ENCODE measurements at places on chromosomes 1 and 21.

- DNase-seq, result no peak
Measured at GRCh38 chr1:38932571-38932970, 9.1 kb downstream of the RHBDL2 start.

GRCh38 chr21:18265944-18266343 is 21.3 kb downstream of the CHODL start:
- no peak for DNase-seq

- DNase-seq, result no peak
Measured at GRCh38 chr1:200888349-200888838, 6.3 kb upstream of the INAVA start.

GRCh38 chr1:220572416-220572815 is 44.5 kb downstream of the MARK1 start:
- DNase-seq, result no peak

DNA sequence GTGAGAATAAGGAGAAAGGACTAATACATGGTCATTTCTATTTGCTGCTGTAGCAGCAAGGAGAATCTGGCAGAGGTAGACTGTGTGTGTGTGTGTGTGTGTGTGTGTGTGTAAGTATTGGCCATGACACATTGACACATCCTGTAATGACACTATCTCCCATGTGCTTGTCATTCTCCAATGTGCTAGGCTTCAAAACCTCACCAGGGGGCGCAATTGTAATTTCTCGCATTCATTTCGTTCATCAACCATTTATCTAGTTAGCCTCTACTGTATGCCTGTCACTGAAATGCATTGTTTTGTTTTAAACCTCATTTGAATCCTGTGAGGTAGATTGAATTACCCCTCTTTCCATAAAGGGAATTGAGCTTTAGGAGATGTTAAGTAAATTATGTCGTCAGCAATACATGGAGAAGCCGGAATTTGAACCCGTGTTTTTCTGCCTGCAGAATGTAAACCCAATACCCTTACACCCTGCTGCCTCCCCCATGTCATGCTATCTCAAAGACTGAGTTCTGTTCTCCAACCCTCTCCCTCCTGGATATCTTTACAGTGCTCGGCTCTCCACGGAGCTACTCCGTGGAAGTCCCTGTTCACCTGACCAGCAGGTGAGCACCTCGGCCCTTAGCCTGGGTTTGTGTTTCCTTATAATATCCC is 100.8 kb downstream of the UCK2 start:
- no peak for DNase-seq

GRCh38 chr1:218616681-218617080 is 271.5 kb downstream of the TGFB2 start:
- DNase-seq, result no peak

- no peak for DNase-seq
Measured at GRCh38 chr21:16592381-16592780, 862.6 kb downstream of the USP25 start.

GRCh38 chr21:43034101-43034500 is 41.5 kb downstream of the CBS start:
- DNase-seq, result no peak

DNA sequence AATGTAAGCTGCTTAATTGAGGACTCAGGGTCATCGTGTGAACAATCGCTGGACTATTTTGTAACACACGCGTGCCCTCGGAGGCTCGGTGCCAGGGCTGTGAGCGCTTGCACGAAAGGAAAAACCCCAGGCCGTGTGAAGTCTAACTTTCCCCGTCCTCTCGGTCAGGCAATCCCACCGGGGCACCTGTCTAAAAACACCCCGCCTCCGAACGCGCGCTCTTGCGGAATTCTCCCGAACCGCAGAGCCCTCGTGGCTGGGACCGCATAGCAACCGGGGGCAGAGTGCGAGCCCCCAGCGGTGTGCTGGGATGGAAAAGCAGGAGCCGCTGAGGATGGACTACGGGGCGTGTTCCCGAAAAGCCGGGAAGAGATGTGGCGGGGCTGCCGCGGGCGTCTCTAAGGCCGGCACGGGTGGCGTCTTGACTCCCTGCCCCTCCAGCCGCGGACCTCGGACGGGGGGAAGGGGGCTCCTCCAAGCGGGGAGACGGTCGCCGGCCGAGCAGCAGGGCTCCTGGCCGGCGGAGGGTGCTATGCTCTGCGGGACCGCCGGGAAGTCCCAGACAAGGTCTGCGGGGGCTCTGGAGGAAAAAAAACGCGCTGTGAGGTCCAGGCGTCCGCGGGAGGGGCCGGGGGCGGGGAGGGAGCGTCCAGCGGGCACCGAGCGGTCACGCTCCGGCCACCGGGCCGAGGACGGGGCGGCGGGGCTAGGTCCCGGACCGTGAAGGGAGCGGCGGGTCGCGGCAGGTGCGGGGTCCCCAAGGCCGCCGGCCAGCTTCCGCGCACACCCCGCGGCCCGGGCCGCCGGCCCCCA is 936 bp downstream of the ZBTB21 start:
- DNase-seq, result no peak

Data from left renal cortex interstitium (tissue), 4 donors.